ENCODE measurements at places on chromosomes 2 and 18.

- no peak for DNase-seq
These were observed 82.9 kb downstream of the ACTR3 start for GRCh38 chr2:113972766-113973165.

- DNase-seq: no peak
These were observed 26.7 kb downstream of the GPC1 start for GRCh38 chr2:240462073-240462706.

DNA sequence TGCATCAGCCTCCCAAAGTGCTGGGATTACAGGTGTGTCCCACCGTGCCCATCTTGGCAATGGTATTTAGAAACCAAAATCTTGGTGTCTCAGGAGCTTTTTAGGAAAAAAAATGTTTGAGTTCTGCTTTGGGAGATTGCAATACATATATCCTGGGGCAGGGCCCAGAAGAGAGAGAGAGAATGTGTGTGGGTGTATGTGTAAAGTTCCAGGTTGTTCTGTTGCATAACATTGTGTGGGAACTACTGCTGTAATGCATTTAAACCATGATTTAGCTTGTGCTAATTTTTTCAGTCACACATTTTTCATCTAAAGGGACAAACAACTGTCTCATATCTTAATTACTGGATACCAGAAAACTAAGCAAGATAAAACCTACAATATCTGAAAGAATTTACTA, 70.8 kb upstream of the NABP1 start:
- no peak for DNase-seq

DNA sequence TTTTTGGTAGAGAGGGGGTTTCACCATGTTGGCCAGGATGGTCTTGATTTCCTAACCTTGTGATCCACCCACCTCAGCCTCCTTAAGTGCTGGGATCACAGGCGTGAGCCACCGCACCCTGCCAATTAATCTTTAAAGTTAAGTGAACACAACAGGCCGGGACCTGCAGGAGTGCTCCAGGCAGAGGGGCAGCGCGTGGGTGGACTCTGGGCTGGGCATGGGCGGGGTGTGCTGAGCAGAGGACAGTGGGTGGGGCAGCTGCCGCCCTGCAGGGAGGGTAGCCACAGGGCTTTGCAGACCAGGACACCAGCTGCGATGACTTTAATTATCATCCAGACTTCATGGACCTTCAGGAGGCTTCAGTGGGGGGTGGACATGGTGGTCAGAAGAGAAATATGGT, 8.8 kb upstream of the GPR148 start:
- DNase-seq: no peak

DNA sequence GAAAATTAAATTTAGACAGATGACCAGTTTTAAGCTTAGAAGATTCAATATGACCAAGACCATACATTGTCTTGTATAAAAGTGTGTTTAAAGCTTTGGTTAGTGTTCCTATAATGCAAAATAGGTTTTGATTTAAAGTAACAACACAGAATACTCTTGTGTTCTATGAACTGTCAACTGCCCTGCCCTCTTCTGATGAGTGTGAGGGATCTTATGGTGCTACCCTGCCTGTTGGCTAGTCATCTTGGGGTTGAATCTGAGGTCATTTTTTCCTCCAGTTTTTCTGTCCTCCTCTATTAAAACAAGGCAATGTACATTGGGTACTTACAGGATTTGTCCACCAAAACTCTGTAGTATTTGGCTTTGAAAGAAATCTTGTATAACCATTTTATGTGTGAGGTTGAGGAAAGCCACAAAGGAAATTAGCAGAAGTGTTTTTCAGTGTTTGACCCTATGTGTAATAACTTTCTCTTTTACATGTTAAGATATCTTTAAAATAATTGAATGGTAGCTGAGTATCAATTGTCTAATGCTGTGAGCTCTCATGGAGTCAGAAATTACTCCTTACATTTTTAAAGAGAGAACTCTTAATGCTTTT, 129.1 kb downstream of the SPTBN1 start:
- DNase-seq: no peak

- DNase-seq: no peak
These were observed 520.7 kb upstream of the TCF4 start for GRCh38 chr18:56108478-56109367.

GRCh38 chr18:37680911-37681310, 115.3 kb upstream of the CELF4 start:
- DNase-seq: no peak

DNA sequence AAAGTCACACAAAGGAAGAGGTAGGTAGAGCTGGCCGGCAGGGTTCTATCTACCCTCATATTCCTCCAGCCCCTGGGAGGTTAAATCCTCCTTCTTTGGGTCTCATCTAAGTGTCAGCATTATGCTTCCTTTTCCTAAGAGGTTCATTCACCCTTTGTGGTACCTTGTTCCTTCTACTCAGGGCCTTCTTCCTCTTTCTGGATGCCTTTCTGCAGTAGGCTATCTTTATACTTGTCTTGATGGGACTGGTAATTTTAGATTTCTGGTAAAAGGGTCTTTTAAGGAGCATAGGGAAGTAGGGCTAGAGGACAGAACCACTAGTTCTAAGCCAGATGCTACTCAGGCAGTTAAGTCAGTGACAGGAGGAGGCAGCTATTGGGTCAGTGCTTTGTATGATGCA, 13.7 kb upstream of the TNP1 start:
- no peak for DNase-seq

DNA sequence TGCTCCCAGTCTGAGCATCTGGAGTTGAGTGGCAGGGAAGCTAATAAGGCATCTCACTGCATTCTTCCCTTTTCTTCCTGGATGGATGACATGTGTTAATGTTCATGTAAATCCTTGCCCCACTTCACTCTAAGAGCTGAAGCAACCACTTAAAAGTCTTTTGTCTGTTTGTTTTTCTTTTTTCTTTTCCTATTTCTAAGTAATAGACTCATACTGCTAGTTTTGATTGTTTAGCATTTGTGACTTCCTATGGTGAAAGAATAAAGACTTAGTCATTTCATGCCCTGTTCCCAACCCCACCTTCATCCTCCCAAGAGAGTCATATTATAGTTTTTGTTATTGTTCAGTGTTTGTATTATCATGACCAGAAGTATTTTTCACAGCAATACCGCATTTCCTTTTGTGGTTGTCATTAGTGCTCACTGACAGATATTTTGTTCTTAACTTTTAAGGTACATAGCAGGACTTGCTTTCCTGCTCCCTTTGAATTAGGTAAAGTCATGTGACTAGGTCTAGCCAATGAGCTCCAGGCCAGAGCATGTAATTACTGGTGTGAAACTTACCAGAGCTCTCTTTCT, 18.1 kb upstream of the SPP2 start:
- DNase-seq: no peak

DNA sequence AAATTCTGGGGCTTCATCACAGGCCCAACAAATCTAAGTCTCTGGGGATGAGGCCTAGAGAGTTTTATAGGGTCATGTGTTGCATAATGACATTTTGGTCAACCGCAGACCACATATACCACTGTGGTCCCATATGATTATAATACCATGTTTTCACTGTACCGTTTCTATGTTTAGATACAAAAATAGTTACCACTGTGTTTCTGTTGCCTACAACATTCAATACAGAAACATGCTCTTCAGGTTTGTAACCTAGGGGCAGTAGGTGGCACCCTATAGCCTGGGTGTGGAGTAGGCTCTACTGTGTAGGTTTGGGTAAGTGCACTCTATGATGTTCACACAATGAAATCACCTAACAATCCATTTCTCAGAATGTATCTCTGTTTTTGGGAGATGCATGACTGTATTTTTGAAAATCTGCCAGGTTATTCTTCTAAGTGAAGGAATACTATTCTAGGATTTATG, 485.2 kb downstream of the PTPRM start:
- DNase-seq: no peak

- no peak for DNase-seq
These were observed 27.3 kb upstream of the GREB1 start for GRCh38 chr2:11506611-11506969.

- no peak for DNase-seq
These were observed 34.3 kb upstream of the MTX2 start for GRCh38 chr2:176234940-176235339.

- no peak for DNase-seq
These were observed 605 bp downstream of the SLC9A4 start for GRCh38 chr2:102473631-102474030.

DNA sequence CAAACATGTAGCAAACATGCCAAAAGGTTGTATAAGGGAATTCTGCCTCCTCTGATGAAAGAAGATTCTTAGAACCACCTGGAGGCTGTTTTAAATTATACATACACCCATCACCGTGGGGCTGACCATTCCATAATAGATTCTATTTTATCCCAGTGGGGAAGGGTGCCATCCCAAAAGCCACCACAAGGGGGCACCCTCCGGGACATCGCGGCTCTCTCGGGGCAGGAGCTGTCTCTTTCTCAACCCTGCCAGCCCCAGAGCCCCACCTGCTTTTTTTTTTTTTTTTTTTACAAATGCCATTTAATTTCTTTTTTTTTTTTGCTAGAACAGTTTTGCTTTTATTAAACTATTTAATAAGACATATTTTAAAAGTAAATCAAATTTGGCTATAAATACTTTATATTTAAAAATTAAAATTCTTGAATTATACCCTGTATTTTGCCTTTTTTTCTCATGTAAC, 8.6 kb upstream of the MTCL1 start:
- peak; percentile 93 for DNase-seq

DNA sequence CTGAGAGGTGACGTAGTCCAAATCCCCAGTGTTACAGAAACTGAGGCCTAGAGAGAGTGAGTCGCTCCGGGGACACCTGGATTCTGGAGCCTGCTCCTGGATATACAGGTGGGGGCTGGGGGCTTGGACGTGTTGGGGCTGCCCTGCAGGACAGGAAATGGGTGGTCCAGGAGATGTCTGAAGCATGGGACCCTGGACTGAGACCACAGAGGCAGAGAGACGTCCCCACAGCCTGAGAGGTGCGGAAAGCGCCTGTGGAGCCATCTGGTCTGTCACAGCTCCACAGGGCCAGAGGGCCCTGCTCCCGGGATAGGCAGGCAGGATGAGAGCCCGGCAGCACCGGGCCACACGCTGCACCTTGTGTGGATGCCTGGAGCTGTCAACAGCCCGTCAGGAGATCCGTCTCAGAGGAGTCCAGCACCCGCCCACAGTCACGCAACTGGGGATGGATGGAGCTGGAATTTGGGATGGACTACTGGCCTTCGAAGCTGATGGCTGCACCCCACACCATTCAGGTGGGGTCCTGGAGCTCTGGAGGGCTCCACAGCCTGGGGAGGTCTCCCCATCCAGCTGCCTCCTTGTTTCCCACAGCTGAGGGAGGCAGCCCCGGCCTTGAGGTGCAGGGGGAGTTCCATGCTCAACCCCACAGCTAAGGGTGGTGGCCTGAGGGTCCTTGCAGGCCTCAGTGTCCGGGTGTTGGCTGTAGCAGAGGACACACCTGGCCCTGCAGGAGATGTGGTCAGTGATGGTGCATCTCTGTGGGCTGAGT, 303.0 kb downstream of the NDUFA10 start:
- peak; percentile 37 for DNase-seq

DNA sequence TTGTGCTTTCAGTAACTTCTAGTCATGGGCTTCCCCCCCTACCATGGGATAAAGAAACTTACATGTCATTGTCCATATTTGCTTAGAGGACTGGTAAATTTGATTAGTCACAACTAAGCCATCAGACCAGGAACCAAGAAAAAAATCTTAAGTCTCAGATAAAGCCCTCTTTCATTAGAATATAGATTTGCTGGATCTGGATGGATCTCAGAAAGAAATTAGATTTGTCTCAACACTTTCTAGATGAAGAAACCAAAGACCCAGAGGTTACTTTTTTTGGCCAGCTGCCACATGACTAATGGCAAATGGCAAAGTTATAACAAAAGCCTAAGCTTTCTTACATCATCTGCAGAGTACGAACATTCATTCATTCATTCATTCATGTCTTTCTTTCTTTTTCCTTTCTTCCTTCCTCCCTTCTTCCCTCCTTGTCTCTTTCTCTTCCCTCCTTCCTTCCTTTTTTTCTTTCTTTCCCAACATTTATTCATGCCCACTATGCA, 60.2 kb downstream of the CDCA7 start:
- no peak for DNase-seq

GRCh38 chr2:195413944-195414343, 243.1 kb upstream of the SLC39A10 start:
- no peak for DNase-seq

- no peak for DNase-seq
These were observed 165.2 kb upstream of the KLF7 start for GRCh38 chr2:207330912-207331311.

DNA sequence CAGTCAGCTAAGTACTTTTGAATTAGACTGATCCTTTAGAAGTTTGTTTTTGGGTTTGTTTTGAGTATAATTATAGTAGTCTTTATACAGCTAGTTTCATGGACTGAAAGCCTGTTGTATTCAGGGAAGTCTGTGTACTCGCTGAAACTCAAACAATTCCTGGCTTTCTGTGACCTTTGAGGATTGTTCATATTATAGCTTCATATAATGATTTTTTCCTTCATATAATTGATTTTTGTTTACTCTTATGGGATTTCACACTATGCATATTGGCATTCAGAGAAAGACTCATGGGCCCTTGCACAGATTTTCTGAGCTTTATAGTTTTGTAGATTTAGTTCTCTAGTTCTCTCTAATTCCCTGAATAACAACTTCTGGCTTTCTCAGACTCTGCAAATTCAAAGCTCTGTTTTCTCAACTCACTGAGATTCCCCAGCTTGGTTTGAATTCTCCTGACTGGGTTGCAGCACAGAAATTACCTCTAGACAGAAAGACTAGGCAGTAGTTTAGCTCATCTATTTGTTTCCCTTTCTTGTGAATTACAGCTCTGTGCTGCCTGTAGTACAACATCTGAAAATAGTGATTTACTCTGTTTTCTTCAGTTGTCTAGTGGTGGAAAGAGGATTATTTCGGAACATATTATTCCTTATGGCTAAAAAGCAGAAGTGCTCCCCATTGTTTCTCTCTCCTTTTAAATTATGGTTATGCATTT, 495.9 kb upstream of the CNTNAP5 start:
- no peak for DNase-seq

DNA sequence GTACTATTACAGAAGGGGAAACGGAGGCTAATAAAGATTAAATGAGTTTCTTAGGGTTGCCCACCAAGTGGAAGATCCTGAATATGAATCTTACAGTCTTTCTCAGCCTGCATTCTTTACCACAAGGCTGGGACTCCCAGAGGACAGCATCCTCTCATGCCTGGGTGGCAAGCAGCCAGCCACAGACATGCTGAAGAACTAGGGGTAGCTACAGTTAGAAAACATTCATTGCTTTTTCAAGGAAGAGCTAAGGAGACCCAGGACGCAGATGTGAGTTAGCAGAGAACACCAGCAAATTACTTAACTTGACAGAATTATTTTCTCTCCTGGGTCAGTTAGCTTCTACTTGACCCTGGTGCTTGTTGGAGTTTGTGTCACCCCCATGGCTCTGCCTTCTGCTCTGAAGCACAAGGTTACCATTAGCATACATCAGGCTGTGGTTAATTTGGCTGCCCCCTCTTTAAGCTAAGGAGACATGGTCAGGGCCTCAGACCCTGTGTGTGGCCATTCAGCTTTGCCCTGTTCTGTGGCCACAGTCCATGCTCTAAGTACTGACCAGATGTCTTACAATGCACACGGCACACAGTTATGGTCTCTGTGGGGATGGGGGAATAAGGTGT, 132.3 kb upstream of the TNP1 start:
- no peak for DNase-seq

GRCh38 chr18:73245345-73245744, 377.6 kb upstream of the NETO1 start:
- DNase-seq: no peak

Data from activated CD8-positive, alpha-beta memory T cell treated with anti-CD3 and anti-CD28 coated beads for 24 hours (primary cell).